ENCODE measurements at places on chromosomes 12 and 14.

GRCh38 chr14:39218171-39218769, 15.4 kb upstream of the MIA2 start:
- H3K4me3 ChIP-seq = no peak overlapping the region
- H3K27ac ChIP-seq = no peak overlapping the region
- H3K4me1 ChIP-seq = no peaks in the 10 kb centered on the region
- no peaks in the 10 kb centered on the region for H3K27me3 ChIP-seq

- H3K27me3 ChIP-seq = no peaks in the 10 kb centered on the region
- H3K27ac ChIP-seq = no peak overlapping the region
- no peak overlapping the region for H3K4me3 ChIP-seq
These were observed 12.4 kb downstream of the ESR2 start for GRCh38 chr14:64281805-64282204.

GRCh38 chr12:57165741-57166140, 18.3 kb upstream of the LRP1-AS start:
- no peak for DNase-seq
- no peak overlapping the region for H3K4me3 ChIP-seq
- H3K27ac ChIP-seq = no peak overlapping the region
- peaks cover 21% of the 10 kb centered on the region for H3K4me1 ChIP-seq
- H3K36me3 ChIP-seq = no peaks in the 10 kb centered on the region

DNA sequence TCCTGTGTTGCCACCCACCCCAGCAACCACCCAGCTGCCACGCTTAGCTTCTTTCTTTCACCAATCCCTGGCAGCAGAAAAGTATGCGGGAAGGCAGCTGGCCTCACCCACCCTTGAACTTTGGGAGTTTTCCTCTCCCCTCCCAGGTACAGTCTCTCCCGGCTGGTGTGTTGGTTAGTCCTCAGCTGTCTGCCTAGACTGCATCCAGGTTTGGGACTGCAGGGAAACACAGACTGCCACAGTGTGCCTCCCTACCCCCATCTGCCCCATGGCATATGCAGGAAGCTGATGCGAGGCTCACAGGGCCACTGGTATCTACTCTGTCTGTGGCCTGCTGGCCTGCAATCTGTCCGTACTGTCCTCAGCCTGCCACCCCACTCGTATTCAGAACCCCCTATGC, 2.1 kb downstream of the CD9 start:
- H3K4me1 ChIP-seq = peaks cover 53% of the 10 kb centered on the region
- no peaks in the 10 kb centered on the region for H3K36me3 ChIP-seq
- no peak for DNase-seq
- H3K27ac ChIP-seq = no peak overlapping the region

DNA sequence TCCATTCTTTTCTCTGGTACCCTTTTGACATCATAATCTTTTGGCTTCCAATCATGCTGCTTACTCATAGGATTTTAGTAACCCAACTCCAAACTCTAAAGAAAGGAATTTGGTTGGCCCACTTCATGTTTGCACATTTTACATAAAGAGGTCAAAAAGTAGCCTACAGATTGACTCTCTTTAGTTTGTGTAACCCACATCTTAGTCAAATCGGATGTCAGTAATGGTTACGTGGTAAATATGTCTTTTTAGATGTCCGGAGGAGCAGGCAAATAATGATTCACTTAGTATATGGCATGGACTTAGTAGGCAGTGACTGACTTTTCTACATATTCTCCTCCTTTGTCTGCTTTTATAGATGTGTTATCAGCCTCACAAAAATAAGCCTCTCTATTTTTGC, 711.6 kb upstream of the FOXG1 start:
- H3K27ac ChIP-seq = no peak overlapping the region
- H3K4me3 ChIP-seq = no peak overlapping the region
- H3K27me3 ChIP-seq = no peaks in the 10 kb centered on the region
- no peaks in the 10 kb centered on the region for H3K36me3 ChIP-seq

- H3K4me1 ChIP-seq = peaks cover 4% of the 10 kb centered on the region
- H3K36me3 ChIP-seq = no peaks in the 10 kb centered on the region
- no peak overlapping the region for H3K4me3 ChIP-seq
- no peak overlapping the region for H3K27ac ChIP-seq
- no peak for DNase-seq
These were observed 115.4 kb upstream of the BTG1 start for GRCh38 chr12:92261071-92261470.

DNA sequence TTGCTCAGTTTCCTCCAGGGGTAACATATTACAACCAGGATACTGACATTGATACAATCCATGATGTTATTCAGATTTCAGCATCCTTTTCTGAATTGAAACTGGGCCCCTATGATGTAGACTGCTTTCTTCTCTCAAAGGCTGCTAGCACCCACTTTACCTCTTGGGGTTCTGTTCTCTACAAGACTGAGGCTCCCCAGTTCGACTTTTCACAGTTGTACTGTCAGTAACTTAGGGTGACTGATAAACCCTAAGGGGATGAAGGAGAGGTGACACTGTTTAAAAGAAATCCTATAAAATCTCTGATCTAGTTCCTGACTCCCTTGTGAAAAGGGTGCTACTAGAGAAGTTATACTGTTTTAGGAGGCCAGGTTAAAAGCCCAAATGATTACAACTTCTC, 818 bp downstream of the VPS33A start:
- H3K4me1 ChIP-seq = peaks cover 5% of the 10 kb centered on the region
- peak overlapping the region; percentile 97 for H3K27ac ChIP-seq
- DNase-seq = no peak
- no peaks in the 10 kb centered on the region for H3K27me3 ChIP-seq

GRCh38 chr12:78239544-78239943, 408.9 kb downstream of the NAV3 start:
- DNase-seq = no peak
- H3K27ac ChIP-seq = no peak overlapping the region
- no peaks in the 10 kb centered on the region for H3K36me3 ChIP-seq
- H3K4me1 ChIP-seq = no peaks in the 10 kb centered on the region
- no peak overlapping the region for H3K4me3 ChIP-seq

- no peak for DNase-seq
- H3K27ac ChIP-seq = no peak overlapping the region
- no peaks in the 10 kb centered on the region for H3K36me3 ChIP-seq
- peaks cover 13% of the 10 kb centered on the region for H3K4me1 ChIP-seq
- H3K27me3 ChIP-seq = peaks cover 22% of the 10 kb centered on the region
These were observed 1.1 kb downstream of the TSPAN9 start for GRCh38 chr12:3078086-3078820.

GRCh38 chr12:13205809-13206559, 9.5 kb downstream of the EMP1 start:
- no peak overlapping the region for H3K4me3 ChIP-seq
- H3K36me3 ChIP-seq = no peaks in the 10 kb centered on the region
- no peak for DNase-seq
- no peaks in the 10 kb centered on the region for H3K27me3 ChIP-seq

- H3K27ac ChIP-seq = no peak overlapping the region
- no peaks in the 10 kb centered on the region for H3K27me3 ChIP-seq
- DNase-seq = no peak
- peaks cover 4% of the 10 kb centered on the region for H3K36me3 ChIP-seq
- no peaks in the 10 kb centered on the region for H3K4me1 ChIP-seq
These were observed 13.8 kb upstream of the DHRS4 start for GRCh38 chr14:23939607-23940326.

DNA sequence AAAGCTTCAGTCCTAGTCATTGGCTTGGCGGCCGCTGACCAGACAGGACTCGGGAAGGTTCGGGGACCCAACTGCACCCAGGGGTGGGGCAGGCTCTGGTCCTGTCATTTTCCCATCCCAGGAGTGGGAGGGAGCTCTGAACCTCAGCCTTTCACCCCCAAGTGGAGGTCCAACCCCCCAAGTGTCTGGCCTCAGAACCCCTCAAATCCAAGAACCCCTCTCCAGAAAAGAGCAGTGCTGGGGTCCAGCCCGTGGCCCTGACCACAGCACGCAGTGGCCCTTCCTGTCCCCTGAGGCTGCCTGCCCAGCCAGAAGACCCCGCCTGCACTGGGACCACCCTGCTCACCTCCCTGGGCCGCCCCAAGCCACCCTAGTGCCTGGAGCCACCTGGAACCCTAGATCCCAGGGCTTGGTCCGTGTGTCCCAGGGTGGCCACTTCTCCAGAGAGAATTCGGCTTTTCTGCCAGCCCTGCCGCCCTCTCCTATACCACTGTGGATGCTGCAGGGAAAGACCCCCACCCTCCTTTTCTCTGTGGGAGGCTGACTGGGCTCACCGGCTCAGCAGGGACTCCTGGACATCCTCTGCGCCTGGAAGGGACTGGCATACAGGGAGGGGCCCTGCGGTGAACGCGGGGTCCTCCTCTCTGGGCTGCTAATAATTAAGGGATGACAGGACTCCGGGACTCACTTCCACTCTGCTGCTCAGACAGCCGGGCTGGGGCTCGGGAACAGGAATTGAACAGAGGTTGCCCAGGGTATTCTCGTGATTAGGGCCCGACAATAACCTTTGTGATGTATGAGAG, 326.9 kb upstream of the SFSWAP start:
- no peaks in the 10 kb centered on the region for H3K36me3 ChIP-seq
- H3K27me3 ChIP-seq = no peaks in the 10 kb centered on the region
- H3K27ac ChIP-seq = no peak overlapping the region
- DNase-seq = no peak
- H3K4me1 ChIP-seq = no peaks in the 10 kb centered on the region

- no peak for DNase-seq
- no peaks in the 10 kb centered on the region for H3K4me1 ChIP-seq
- H3K27me3 ChIP-seq = no peaks in the 10 kb centered on the region
- H3K27ac ChIP-seq = no peak overlapping the region
These were observed 326.0 kb downstream of the PRKD1 start for GRCh38 chr14:29601616-29602015.

GRCh38 chr14:23041729-23042128, 283 bp upstream of the PSMB11 start:
- H3K4me3 ChIP-seq = no peak overlapping the region
- no peaks in the 10 kb centered on the region for H3K36me3 ChIP-seq
- H3K27me3 ChIP-seq = no peaks in the 10 kb centered on the region
- H3K4me1 ChIP-seq = no peaks in the 10 kb centered on the region
- H3K27ac ChIP-seq = peak overlapping the region; percentile 7

DNA sequence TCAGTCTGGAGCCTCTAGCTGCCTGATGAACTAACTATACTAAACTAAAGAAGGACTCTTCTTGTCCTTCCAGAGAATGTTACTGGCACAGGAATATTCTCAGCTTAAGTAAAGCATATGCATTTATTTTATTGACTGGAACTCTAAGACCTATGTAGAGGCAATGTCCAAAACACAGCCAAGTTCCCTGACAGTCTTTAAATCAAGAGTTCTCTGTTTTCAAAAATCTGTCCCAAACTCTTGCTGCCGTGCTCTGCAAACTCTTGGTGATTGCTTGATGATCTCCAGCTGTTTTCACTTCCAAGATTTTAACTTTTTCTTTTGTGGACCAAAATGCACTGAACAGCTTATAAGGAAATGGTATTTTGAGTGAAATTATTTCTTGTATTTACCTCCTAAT, 67.5 kb upstream of the DAAM1 start:
- no peaks in the 10 kb centered on the region for H3K4me1 ChIP-seq
- no peak overlapping the region for H3K27ac ChIP-seq
- no peaks in the 10 kb centered on the region for H3K36me3 ChIP-seq
- DNase-seq = no peak
- no peaks in the 10 kb centered on the region for H3K27me3 ChIP-seq
- no peak overlapping the region for H3K4me3 ChIP-seq

DNA sequence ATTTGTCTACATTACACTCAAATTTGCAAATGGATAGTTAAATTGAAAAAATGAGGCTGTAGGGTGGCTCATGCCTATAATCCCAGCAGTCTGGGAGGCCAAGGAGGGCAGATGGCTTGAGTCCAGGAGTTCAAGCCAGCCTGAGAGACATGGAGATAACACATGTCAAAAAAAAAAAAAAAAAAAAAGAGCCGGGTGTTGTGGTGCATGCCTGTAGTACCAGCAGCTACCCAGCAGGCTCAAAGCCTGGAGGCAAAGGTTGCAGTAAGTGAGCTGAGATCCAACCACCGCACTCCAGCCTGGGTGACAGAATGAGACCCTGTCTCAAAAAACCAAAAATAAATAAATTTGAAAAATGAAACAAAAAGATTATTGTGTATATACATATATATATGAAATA, 119.9 kb upstream of the MGAT4C start:
- no peaks in the 10 kb centered on the region for H3K4me1 ChIP-seq
- no peak overlapping the region for H3K4me3 ChIP-seq
- no peak for DNase-seq
- no peak overlapping the region for H3K27ac ChIP-seq
- no peaks in the 10 kb centered on the region for H3K27me3 ChIP-seq

GRCh38 chr14:99571303-99571986, 32.6 kb downstream of the CCDC85C start:
- no peak for DNase-seq
- no peak overlapping the region for H3K27ac ChIP-seq
- peaks cover 12% of the 10 kb centered on the region for H3K4me1 ChIP-seq

DNA sequence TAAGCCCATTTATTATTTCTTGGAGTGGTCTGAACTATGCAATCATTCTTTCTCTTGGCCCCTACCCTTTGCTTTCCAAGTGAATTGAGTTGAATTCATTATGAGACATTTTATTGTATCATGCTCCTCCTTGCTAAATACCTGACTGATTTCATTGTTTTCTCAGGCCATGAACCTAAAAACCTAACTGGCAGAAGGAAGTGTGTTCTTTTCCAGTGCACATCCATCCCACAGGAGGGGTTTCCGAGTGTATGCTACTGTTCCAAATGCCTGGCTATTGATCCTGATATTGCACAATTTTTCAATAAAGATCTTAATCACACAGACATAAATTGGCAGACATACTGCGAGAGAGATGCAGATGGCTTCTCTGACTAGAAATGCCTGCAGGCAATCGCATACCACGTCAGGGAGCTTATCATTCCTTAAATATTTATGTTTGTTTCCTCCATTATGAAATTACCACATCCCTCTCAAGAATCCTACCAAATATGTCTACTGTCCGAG, 162.2 kb upstream of the EGLN3 start:
- H3K27me3 ChIP-seq = no peaks in the 10 kb centered on the region
- H3K36me3 ChIP-seq = no peaks in the 10 kb centered on the region
- DNase-seq = no peak

GRCh38 chr12:115062741-115063140, 378.8 kb upstream of the TBX3 start:
- no peaks in the 10 kb centered on the region for H3K4me1 ChIP-seq
- H3K4me3 ChIP-seq = no peak overlapping the region
- no peak for DNase-seq
- H3K27me3 ChIP-seq = no peaks in the 10 kb centered on the region
- no peaks in the 10 kb centered on the region for H3K36me3 ChIP-seq

- H3K4me1 ChIP-seq = no peaks in the 10 kb centered on the region
- H3K27me3 ChIP-seq = no peaks in the 10 kb centered on the region
- no peak for DNase-seq
- no peak overlapping the region for H3K27ac ChIP-seq
- no peak overlapping the region for H3K4me3 ChIP-seq
These were observed 5.8 kb upstream of the MRPL42 start for GRCh38 chr12:93461503-93461902.

GRCh38 chr12:120155072-120155471, 38.5 kb upstream of the RAB35 start:
- no peaks in the 10 kb centered on the region for H3K4me1 ChIP-seq
- H3K27me3 ChIP-seq = no peaks in the 10 kb centered on the region
- H3K36me3 ChIP-seq = peaks cover 83% of the 10 kb centered on the region
- no peak overlapping the region for H3K4me3 ChIP-seq
- DNase-seq = no peak

Data from thymus (tissue), 14 donors.